Activated CD4-positive, alpha-beta memory T cell treated with anti-CD3 and anti-CD28 coated beads, Interleukin-2, amount 10 ng/mL, durations not matched to agents 7 days and 5 days (primary cell): ENCODE measurements at places on chromosomes 4 and X.

GRCh38 chr4:127708985-127709384 is 21.2 kb upstream of the SLC25A31 start:
- no peak for DNase-seq
- no peaks in the 10 kb centered on the region for H3K4me1 ChIP-seq
- no peak overlapping the region for H3K27ac ChIP-seq
- H3K36me3 ChIP-seq: no peaks in the 10 kb centered on the region
- no peaks in the 10 kb centered on the region for H3K27me3 ChIP-seq
- H3K4me3 ChIP-seq: no peak overlapping the region

DNA sequence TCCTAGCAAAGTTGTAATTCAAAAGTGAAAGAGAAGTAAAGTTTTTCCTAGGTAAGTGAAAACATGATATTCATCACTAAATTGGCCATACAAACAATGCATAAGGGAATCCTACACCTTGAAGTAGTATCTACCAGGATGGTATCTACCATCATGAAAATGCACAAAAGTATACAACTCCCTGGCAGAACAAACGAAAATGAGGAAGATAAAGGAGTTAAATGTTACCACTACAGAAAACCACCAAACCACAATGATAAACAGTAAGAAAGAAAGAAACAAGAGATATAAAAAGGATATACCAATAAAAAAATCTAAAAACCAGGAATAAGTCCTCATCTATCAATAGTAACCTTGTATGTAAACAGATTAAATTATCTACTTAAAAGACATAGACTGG is 26.9 kb downstream of the GK2 start:
- H3K27me3 ChIP-seq: no peaks in the 10 kb centered on the region
- no peaks in the 10 kb centered on the region for H3K4me1 ChIP-seq
- no peak overlapping the region for H3K4me3 ChIP-seq

DNA sequence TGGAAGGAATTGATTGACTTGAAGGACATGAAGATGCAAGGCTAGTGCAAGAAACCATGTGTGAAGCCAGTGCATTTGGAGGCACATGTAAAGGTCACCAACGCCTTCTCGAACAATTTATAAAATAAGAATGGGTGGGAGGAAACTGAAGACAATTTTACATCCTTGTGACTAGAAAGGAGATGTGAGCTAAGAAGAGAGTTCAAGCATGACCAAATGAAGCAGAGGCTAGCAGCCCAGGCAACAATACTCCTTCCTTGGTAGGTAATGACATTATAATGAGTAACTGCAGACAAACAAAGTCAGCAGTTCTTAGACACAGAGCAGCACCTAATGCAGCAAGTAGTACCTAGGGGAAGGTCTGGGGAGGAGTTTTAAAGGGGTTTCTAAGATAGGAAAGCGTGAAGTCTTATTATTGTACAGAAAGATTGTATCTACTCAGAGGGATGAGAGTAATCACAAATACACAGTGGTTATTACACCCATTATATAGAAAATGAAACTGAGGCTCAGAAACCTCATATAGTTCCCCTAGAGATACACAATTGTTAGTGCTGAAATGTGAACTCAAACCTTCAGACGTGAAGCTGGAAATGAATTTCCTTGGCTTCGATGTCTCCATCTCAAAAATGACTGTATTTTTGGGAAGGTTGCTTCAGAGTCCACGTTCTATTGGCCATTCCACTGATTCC is 56.1 kb downstream of the ATXN3L start:
- H3K4me1 ChIP-seq: peaks cover 6% of the 10 kb centered on the region
- no peaks in the 10 kb centered on the region for H3K36me3 ChIP-seq
- DNase-seq: no peak
- H3K27ac ChIP-seq: no peak overlapping the region
- H3K27me3 ChIP-seq: no peaks in the 10 kb centered on the region

GRCh38 chr4:73864961-73865360 is 4.2 kb upstream of the CXCL1 start:
- H3K36me3 ChIP-seq: no peaks in the 10 kb centered on the region
- no peaks in the 10 kb centered on the region for H3K4me1 ChIP-seq
- H3K4me3 ChIP-seq: no peak overlapping the region
- H3K27me3 ChIP-seq: peaks cover 10% of the 10 kb centered on the region
